ENCODE measurements at places on chromosomes 12 and 14. TPM values are rescaled to one million over a fixed set of nuclear protein-coding genes. Genes with fewer than 3 reads are reported as not detected.

The VEZT gene
- total RNA-seq = 67.6 TPM

The SLC4A8 gene
- total RNA-seq = 11.8 TPM

The KRT77 gene
- total RNA-seq = not detected

The FAM90A1 gene
- 0.34 TPM for total RNA-seq

The ZNF641 gene
- 4.4 TPM for total RNA-seq

The PLEKHG7 gene
- total RNA-seq = not detected

The CD4 gene
- total RNA-seq = not detected

The MMP19 gene
- 15.2 TPM for total RNA-seq

DNA sequence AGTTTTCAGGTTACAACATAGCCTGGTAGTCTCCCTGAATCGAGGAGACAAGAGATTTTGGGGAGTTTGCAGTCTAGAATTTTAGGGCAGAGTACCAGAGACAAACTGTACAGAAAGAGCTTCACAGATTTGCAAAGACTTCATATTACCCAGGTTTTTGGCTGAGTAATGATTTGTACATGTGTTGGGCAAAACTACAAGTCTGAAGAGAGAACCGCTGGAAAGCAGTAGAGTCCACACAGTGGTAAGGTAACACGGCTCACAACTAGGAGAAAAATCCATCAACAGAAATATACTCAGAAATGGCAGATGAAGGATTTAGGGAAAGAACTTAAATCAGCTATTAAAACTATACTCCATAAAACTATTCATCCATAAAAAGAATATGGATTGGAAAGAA lies 25.7 kb downstream of the FBXO33 start:
- no peak for DNase-seq
- no peak overlapping the region for H3K4me3 ChIP-seq
- no peaks in the 10 kb centered on the region for H3K27me3 ChIP-seq
- H3K36me3 ChIP-seq = peaks cover 6% of the 10 kb centered on the region

DNA sequence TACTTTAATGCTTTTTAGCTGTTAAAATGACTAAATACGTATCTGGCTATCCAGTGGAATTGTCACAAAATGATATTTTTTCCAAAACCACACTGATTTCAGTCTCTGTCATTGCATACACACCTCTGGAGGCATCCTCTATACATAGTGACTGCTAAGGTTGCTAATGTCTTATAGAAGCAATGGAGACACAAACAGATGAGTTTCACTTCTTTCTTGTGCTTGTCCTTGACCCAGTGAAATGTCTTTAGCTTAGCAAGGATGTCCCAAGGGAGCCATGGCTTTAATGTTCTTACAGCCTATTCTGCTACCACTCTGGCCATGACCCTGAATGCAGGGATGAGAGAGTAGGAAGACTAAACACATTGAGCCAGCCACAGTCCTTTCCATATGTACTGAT lies 90.3 kb downstream of the TPH2 start:
- no peaks in the 10 kb centered on the region for H3K36me3 ChIP-seq
- no peaks in the 10 kb centered on the region for H3K4me1 ChIP-seq
- H3K27ac ChIP-seq = no peak overlapping the region
- no peak overlapping the region for H3K4me3 ChIP-seq
- no peak for DNase-seq

- peak; percentile 64 for DNase-seq
- peaks cover 49% of the 10 kb centered on the region for H3K4me1 ChIP-seq
- H3K4me3 ChIP-seq = peak overlapping the region; percentile 52
- H3K27ac ChIP-seq = peak overlapping the region; percentile 46
Measured at GRCh38 chr14:21106498-21107282, 5.8 kb downstream of the TMEM253 start.

DNA sequence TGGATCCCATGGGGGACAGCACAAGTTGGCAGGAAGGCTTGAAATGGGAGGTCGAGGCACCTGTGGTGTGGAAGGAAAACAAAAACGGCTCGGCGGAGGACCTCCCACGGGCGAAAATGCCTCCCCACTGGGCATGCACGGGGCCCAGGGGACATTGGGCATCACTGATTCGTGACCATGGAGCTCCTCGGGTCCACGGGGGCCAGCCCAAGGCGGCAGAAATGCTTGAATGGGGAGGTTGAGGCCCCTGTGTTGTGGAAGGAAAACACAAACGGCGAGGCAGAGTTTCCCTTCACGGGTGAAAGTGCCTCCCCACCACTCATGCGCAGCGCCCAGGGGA lies 376.0 kb downstream of the ALG10 start:
- H3K27me3 ChIP-seq = peaks cover 2% of the 10 kb centered on the region
- DNase-seq = no peak
- no peaks in the 10 kb centered on the region for H3K4me1 ChIP-seq
- H3K36me3 ChIP-seq = no peaks in the 10 kb centered on the region
- H3K4me3 ChIP-seq = no peak overlapping the region

DNA sequence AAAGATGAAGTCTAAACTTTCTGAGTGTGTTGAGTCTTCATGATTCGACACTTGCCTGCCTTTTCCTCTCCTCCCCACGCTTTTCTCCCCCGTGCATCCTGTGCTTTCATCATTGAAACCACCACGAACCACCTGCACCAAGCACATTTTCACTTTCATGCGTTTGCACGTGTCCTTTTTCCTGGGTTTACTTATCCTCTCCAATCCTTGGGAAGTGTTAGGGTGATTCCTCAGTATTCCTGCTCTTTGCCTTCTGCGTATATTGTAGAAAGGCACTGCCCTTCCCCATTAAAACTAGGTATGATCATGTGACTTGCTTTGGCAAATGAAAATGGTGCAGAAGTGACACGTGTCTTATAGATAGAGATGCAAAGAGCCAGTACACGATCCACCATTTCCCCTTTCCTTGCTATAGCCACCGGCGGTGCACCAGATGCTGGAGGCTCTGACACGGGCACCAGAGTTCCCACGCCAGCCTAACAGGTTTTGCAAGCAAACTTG lies 106.6 kb downstream of the BRMS1L start:
- no peak overlapping the region for H3K4me3 ChIP-seq
- peaks cover 2% of the 10 kb centered on the region for H3K27me3 ChIP-seq
- H3K36me3 ChIP-seq = no peaks in the 10 kb centered on the region
- no peak for DNase-seq
- H3K4me1 ChIP-seq = no peaks in the 10 kb centered on the region

DNA sequence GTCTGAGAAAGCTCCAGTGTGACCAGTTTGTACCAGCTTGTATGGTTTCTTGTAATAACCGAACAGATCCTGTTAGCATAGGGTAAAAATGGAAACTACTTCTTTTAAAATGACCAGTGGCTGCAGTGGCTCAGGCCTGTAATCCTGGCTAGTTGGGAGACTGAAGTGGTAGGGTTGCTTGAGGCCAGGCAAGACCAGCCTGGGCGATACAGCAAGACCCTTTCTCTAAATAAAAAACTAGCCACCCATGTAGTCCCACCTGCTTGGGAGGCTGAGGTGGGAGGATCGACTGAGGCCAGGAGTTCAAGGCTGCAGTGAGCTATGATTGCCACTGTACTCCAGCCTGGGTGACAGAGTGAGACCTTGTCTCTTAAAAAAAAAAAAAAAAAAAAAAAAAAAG lies 7.3 kb downstream of the PSEN1 start:
- H3K27me3 ChIP-seq = no peaks in the 10 kb centered on the region
- no peak overlapping the region for H3K27ac ChIP-seq
- peaks cover 49% of the 10 kb centered on the region for H3K4me1 ChIP-seq
- H3K36me3 ChIP-seq = 0 out of 2 replicates have a peak, but pooled peaks cover 6% of the 10 kb centered on the region
- DNase-seq = no peak

GRCh38 chr12:24605916-24606315 lies 343.0 kb downstream of the BCAT1 start:
- peaks cover 3% of the 10 kb centered on the region for H3K4me1 ChIP-seq
- DNase-seq = no peak
- no peaks in the 10 kb centered on the region for H3K36me3 ChIP-seq
- H3K4me3 ChIP-seq = no peak overlapping the region

DNA sequence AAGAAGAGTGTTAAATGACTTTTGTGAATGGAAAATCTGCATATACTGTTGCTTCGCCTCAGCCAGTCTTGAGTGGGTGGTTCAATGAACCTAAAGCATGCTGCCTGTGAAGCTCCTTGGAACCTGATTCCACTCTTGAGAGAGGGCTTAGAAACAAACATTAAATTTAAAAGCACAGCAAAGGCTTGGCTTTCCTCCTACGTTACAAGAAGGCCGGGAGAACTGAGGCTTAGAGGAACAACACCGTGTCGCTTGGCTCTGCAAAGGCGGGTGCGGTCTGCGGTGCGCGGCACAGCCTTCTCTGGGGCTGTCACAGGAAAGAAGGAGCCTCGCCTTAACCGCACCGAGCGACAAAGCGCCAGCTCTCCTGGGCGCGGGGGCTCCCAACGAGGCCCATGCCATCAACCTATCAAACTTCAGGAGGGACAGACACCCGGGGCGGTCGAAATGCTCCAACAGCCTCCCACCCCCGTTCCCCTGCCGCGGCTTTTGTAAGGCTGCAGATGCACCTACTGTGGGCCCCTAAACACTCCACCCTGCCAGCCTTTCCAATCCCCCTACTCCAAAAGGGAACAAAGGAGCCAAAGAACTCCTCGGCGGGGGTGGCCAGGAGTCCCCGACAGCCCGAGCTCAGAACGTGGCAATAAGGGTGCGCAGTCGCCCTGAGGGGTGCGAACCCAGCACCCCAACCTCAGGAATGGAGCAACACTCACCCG lies 729 bp downstream of the OSBPL8 start:
- H3K4me1 ChIP-seq = peaks cover 44% of the 10 kb centered on the region
- peak overlapping the region; percentile 97 for H3K27ac ChIP-seq
- H3K27me3 ChIP-seq = no peaks in the 10 kb centered on the region

DNA sequence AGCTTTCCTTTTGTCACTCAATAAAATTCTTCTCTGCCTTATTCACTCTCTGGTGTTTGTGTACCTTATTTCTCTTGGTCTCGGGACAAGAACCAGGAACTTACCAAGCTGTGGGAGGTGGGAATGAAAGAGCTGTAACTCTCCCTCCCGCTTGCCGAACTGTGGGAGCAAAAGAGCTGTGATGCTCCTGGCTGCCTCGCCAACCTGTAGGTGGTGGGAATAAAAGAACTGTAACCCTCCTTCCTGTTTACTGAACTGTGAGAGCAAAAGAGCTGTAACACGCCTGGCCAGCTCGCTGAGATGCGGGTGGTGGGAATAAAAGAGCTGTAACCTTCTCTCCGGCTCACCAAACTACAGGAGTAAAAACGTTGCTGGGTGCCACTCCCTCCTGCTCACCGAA lies 314.1 kb upstream of the LRIG3 start:
- no peaks in the 10 kb centered on the region for H3K36me3 ChIP-seq
- H3K4me1 ChIP-seq = no peaks in the 10 kb centered on the region
- no peak overlapping the region for H3K4me3 ChIP-seq
- H3K27ac ChIP-seq = no peak overlapping the region
- no peak for DNase-seq
- H3K27me3 ChIP-seq = peaks cover 2% of the 10 kb centered on the region

GRCh38 chr12:53052419-53053217 lies 2.8 kb downstream of the TNS2 start:
- H3K36me3 ChIP-seq = peaks cover 7% of the 10 kb centered on the region
- H3K27ac ChIP-seq = peak overlapping the region; percentile 97
- H3K4me3 ChIP-seq = peak overlapping the region; percentile 86

DNA sequence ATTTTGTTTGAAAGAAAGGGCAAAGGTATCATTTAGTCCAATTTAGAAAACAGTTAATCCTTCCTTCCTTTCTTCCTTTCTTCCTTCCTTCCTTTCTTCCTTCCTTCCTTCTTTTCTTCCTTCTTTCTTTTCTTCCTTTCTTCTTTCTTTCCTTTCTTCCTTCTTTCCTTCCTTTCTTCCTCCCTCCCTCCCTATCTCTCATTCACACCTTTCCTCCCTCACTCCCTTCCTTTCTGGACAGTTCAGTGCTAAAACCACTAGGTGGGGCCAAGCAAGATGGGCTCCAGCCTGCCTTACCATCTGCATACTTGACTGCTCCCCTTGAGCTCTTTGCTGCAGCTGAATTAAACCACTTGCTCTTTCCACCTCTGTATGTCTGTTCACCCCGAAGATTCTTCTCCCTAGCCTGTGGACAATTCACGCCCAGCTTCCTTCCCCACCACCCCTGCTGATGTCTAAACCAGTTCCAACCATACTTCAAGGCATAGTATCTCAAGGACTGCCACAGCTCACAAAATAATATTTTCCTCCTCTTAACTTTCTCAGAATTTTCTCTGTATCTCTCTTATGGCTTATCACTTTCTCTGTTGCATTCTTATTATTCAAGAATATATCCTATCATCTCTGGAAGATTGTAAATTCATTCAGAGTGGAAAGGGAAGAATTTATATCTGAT lies 78.0 kb downstream of the DBX2 start:
- no peak overlapping the region for H3K27ac ChIP-seq
- no peak overlapping the region for H3K4me3 ChIP-seq
- no peak for DNase-seq
- no peaks in the 10 kb centered on the region for H3K4me1 ChIP-seq
- H3K36me3 ChIP-seq = no peaks in the 10 kb centered on the region
- H3K27me3 ChIP-seq = no peaks in the 10 kb centered on the region

- no peak overlapping the region for H3K27ac ChIP-seq
- H3K4me3 ChIP-seq = no peak overlapping the region
- H3K27me3 ChIP-seq = peaks cover 6% of the 10 kb centered on the region
- peaks cover 13% of the 10 kb centered on the region for H3K4me1 ChIP-seq
Measured at GRCh38 chr12:22018860-22019259, 27.2 kb upstream of the CMAS start.

GRCh38 chr14:63964113-63964512 lies 111.3 kb downstream of the SYNE2 start:
- H3K4me3 ChIP-seq = no peak overlapping the region
- H3K36me3 ChIP-seq = no peaks in the 10 kb centered on the region
- no peaks in the 10 kb centered on the region for H3K27me3 ChIP-seq
- no peak overlapping the region for H3K27ac ChIP-seq

DNA sequence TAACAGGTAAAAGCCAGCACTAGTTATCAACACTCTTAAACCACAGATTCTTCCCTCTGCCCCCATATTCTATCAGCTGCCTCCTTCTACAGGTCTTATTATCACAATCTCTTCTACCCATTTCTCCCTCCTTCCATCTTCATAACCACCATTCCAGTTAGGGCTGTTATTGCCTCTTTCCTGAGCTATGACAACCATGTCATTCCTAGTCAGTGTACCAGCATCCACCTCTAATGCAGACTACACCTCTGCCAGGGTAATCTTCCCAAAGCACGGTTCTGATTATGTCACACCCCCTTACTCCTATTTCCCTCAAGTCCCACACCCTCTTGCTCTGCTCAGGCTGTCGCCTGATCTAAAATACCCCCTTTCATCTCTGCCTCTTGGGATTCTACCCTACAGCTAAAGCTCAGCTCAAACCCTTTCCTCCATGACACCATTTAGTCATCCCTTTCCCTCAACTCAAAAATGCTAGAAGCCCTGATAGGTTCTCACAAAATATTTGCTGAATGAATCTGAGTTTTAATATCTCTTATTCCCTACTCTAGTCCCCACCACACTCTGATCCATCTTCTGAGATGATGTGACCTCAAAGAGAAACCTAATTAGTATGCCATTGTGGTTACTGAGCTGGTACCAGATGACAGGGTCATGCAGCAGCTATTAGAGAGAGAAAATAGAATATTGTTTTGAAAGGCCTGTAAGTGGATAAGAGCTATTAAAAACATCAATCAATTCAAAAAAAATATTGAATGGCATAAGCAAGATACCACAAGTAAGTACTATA lies 11.7 kb downstream of the RACGAP1 start:
- no peaks in the 10 kb centered on the region for H3K27me3 ChIP-seq
- H3K4me3 ChIP-seq = no peak overlapping the region
- peaks cover 43% of the 10 kb centered on the region for H3K4me1 ChIP-seq
- peak overlapping the region; percentile 42 for H3K27ac ChIP-seq
